ENCODE measurements at places on chromosomes 2 and 18.

DNA sequence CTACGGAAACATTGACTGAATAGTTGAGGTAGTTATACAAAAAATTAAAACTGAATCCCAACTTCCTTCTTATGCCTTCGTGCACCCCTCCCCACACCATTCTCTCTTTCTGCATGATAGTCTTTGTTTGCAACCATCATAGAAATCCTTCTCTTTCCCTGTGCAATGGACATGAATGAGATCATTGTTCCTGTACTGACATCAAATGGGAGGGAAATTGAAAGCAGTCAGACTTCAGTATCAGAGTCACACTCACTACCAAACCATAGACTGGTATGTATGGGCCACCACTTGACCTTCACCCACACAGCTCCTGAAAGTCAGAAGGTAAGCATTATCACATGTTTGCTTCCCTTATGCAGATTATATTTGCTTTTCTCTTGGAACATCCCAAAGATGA lies 782.8 kb downstream of the BCL11A start:
- no peak for DNase-seq

- peak; percentile 48 for DNase-seq
Measured at GRCh38 chr2:239544143-239544917, 143.5 kb upstream of the HDAC4 start.

GRCh38 chr2:158047156-158047611 lies 54.5 kb upstream of the UPP2 start:
- no peak for DNase-seq

DNA sequence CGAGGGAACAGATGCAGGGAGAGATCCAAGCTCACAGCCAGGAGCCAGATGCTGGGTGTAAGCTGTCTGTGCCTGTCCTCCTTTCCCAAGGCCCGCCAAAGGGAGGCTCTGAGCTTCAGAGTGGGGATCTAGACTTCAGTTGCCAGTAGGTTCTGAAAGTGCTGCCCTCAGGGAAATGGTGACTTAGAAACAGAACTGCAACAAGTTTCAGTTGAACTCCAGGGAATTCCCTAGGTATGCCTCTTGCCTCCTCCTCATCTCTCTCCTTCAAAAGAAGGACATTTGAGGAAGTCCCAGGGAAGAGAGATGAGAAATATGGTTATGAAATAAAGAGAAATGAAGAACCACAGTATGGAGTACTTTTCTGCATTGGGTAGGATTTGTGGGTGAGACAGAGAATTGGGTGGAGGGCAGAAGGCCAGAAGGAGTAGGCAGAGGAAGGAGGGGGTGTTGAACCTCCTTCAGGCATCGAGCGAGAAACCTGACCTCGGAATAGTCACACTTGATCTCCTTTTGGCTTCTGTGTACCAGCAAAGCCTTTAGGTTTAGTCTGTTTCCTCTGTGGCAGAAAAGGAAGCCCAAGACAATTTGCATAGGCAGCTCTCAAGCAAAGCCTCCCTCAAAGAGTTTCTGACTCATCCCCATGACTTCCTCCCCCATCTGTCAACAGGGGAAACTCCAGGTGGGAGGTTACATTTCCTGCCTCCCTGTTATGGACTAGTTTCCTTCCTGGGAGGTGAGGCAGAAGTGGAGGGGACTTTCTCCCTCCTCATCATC lies 45.7 kb downstream of the QPCT start:
- peak; percentile 33 for DNase-seq

DNA sequence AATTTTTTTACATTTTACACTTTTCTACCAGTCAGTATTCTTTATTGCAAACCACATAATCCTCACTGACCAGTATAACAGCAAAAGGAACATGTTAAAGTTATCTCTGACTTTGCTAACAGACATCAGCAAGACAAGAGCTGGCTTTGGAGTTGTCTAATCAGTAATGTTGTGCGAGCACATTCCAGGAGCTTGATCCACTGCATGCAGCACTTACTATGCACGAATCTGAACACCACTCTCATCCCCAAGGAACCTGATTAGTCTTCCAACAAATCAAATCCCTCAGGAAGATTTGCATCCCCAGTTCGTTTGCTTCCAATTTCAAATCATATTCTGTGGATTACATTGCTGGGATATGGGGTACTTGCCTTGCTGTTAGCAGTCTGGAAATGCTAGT lies 269.3 kb upstream of the EPC2 start:
- no peak for DNase-seq

- DNase-seq: peak; percentile 18
Measured at GRCh38 chr18:79199691-79200374, 130.6 kb downstream of the ATP9B start.

- no peak for DNase-seq
Measured at GRCh38 chr18:58911766-58912165, 47.1 kb downstream of the ZNF532 start.

DNA sequence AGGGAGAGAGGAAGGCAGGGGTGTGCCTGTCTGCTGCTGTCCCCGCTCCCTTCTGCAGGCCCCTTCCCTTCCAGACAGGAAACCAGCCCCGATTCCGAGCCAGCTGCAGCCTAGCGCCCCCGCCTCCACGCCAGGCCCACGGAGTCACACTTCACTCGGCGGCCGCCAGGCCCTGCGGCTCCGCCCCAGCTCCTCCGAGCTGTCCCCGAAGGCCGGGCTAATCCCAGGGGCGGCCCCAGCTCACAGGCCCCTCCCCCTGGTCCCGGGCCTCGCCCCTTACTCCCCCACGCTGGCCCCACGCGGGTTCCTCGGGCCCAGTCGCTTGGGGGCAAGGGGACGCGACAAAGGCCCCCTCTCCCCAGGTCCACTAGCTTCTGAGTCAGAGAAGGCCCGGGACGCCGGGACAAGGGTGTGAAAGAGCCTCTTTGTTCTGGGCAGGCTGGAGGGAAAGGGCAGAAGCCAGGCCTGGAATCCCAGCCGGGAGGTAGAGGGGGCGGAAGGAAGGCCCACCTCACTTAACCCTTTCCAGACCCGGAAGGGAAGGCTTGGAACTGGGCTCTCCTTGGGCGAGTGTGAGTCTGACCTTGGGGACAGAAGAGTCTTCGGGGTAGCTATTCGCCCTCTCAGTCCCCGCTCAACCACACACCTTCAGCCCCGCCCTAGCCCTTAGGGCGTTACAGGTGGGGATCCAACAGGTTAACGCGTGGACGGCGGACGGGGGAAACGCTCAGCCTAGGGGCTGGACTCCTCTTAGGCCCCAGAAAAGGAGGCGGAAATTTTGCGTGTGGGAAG lies 1.2 kb downstream of the RTKN start:
- peak; percentile 80 for DNase-seq

DNA sequence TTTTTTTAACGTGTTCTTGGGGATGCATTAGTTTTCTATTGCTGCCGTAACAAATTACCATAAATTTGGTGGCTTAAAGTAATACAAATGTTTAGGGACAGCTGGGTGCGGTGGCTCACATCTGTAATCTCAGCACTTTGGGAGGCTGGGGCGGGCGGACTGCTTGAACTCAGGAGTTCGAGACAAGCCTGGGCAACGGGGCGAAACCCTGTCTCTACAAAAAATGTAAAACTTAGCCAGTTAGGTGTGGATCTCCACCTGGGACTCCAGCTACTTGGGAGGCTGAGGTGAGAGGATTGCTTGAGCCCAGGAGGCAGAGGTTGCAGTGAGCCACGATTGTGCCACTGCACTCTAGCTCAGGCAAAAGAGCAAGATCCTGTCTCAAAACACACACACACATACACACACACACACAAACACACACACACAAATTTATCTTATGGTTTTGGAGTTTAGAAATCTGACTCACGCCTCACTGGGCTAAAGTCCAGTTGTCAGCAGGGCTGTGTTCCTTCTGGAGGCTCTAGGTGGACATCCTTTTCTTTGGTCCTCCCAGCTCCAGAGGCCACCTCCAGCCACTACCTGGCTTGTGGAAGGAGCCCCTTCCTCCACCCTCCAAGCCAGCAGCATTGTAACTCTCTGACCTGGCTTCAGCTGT lies 76.1 kb downstream of the SEPTIN10 start:
- no peak for DNase-seq

GRCh38 chr18:48486754-48487153 lies 52.1 kb upstream of the CTIF start:
- no peak for DNase-seq

- DNase-seq: no peak
Measured at GRCh38 chr2:150421126-150421651, 66.3 kb downstream of the RND3 start.

- no peak for DNase-seq
Measured at GRCh38 chr2:176118601-176119339, 2.2 kb downstream of the HOXD10 start.

GRCh38 chr2:54279385-54279784 lies 23.4 kb upstream of the TSPYL6 start:
- no peak for DNase-seq

DNA sequence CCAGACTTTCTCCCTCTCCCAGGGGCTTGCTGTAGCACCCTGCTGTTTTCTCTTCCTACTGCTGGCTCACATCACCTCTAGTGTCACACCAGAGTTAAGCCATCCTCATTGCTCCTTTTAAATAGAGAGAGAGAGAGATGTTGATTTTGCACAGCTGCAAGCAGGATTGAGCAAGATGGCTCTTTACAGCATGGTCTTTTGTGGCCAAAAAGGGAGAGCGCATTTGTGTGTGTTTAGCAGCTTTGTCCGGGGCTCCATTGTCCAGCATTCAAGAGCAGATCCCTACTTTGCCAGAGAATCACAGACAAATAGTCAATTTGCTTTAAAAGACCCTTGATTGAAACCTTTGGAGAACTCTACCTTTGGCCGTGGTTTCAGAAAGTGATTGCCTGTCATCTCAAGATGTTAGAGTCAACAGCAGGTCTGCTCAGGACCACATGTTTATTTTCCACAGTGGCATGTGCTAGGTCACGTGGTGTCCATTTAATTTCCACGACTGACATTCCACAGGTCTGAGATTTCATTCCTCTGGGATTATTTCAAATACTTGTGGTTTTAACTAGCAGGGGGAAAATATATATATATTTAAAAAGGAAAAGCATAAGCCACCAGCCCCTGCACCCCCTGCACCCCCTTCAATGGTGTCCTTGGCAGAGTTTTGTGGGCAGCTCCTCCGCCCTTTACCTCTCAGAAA lies 359.9 kb upstream of the SLC14A2 start:
- DNase-seq: no peak

- DNase-seq: no peak
Measured at GRCh38 chr18:7824970-7825369, 257.9 kb downstream of the PTPRM start.

DNA sequence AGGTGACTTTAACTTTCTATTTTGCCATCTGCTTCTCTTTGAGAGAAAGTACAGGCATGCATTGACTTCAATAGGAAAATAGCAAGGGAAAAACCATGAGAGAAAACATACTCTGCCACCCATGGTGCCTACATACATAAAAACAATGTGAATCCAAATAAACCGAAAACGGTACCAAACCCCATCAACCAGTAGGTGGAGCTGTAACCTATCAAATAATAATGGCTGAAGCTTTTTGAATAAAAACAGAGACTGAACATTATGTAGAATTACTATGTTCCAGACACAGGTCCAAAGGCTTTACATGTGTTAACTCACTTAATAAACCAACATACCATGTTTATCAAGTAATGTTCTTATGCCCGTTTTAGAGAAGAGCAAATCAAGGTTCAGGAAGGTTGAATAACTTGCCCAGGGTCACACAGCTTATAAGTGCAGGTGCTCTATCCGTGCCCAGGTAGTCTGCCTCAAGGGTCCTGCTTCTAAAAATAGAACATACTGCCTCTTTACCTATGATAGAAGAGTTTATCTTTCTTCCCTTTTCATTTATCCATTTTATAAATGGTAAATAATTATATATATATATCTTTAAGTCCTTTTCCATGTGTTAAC lies 293.9 kb upstream of the SYT4 start:
- DNase-seq: no peak

DNA sequence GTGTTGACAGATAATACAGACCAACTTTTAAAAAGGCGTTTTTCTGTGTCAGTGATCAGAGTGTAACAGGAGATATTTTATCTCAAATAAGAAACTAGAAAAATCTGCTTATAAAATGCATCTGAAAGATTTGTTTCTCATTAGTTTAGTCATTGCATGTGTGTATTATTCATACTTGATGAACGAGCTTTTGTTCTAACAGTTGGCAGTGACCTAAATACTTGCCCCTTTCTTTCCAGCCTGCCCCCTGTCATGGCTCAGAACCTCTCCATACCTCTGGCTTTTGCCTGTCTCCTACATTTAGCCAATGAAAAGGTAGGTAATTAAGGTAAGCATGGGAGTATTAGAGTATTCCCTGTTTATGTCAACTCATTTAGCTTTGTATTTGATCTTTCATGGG lies 33.6 kb downstream of the NCAPH start:
- DNase-seq: no peak

DNA sequence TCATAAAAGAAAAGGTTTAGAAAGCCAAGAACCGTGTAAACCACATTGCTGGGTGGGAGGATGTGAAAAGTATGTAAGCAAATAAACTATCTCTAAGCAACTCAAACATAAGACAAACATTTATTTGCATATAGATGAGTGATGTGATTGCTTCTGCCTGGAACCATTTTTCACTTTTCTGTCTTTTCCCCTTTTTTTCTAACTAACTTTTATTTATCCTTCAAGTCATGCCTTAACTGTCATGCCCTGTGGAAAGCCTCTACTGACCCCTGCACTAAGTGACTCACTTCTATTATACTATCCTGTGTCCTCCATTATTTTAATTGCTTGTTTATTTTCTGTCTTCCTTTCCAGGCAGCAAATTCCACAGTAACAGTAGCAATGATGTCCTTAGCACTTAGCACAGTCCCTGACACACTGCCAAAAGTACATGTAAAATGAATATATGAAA lies 87.5 kb upstream of the CTAGE1 start:
- no peak for DNase-seq

- DNase-seq: no peak
Measured at GRCh38 chr2:43906448-43907109, 67.8 kb downstream of the ABCG8 start.

DNA sequence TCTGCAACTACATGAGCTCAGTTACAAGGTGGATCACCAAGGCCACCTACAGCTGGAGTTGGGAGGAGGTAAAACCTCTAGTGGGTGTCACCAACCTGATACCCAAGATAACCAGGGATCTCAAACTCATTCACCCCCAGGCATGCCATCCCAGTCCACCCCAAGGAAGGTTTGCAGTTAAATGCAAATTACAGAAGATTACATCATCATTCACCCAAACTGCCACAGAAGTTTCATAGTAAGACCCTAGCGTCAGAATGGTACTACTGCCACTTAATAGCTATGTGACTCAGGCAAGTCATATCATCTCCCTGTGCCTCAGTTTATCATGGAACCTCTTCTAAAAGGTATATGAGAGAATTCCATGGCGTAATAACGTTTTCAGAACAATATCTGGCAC lies 111.2 kb downstream of the MYO5B start:
- no peak for DNase-seq
